ENCODE measurements at places on chromosomes 1 and 21.

GRCh38 chr1:152112885-152113432 is 2.3 kb downstream of the TCHH start:
- DNase-seq: no peak

DNA sequence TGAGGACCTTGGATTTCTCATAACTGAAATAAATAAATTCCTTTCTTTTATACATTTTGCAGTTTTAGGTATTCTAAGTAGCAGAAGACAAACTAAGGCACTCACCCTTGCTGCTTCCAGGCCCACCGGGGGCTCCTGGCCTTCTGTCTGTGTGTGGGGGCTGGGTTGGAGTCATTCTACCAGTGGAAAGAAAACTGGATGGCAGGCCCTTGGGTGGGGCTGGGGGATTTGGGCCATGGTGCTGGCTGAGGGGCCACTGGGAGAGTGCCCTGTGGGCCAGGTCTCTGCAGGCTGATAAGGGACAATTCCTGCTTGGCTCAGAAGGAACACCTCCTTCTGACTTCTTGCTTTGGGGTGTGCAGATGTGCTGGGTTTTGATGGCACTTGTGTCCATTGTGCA is 54.0 kb upstream of the CSF3R start:
- DNase-seq: no peak

DNA sequence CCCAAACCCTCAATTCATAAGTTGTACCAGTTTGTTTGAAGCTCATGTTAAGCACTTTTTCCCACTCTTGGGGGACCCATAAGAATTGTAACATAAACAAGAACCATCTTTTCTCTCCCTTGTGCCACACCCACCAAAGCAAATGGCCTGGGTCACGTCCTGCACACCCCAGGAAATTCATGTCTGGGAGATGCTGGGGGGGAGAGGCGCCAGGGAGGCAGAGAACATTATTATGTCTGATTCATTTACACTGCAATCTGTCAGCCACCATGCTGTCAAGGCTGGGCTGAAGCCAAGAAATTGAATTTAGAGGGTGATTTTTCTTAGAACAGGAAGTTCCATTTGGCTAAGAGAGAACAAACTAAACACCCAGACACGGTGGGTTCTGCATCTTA is 37.2 kb upstream of the IPO9 start:
- DNase-seq: peak; percentile 74

DNA sequence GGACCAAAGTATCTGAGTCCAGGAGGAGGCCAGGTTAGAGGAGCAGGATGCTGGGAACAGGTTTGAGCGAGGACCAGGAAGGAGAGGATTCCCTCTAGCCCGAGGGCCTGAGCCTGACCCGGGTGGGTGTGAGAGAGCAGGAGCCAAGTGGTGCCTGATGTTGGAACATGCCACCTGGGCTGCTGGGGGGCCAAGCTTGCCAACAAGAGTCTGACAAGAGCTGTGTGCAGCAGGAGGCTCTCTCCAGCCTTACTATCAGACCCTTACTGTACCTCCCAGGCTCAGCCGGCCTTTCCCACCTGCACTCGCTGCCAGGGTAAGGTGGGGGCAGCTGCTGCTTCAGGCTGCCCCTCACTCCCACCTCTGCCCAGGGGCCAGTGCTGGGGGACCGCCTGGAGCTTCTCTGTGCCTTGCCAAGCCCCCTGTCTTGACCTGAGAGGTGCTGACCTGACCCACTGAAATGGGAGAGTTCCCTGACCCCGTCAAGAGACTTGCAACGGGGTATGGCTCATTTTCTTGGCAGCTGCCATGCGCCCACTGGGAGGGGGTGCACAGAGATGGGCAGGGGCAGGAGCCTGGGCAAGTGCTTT is 159.6 kb upstream of the VAMP3 start:
- no peak for DNase-seq

DNA sequence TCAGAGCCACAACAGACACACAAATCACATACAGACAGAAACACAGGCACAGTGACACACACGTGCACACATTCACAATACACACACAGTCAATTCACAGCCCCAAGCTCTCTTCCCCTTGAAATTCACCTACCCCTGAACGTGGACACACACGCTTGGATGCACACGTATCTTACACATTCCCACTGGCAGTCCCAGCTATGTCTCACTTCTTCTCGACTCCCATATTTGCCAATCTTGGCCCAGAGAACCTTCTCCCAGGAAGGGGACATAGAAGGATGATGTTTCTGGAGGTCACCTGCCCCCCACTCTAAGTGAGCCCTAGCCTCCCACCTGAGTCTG is 1.6 kb downstream of the CRYBG2 start:
- DNase-seq: no peak

GRCh38 chr1:30149226-30149625 is 574.2 kb downstream of the MATN1 start:
- DNase-seq: no peak

DNA sequence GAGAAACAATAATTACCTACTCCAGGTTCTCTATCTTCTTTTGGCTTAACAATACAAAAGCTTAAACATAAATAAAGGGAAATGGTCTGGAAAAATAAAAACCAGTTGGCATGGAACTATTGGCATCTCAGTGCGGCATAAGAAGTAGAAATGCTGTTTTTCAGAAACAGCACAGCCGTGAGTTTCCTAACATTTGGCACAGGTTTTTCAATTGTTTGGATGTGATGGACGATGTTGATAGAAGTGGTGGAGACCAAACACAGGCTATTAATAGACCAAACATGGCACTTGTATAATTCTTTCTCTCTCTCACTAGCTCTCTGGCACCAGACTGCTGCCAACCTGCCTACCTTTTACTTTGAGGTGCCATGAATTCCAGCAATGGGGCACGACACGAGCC is 36.2 kb downstream of the KCNN3 start:
- DNase-seq: peak; percentile 13

DNA sequence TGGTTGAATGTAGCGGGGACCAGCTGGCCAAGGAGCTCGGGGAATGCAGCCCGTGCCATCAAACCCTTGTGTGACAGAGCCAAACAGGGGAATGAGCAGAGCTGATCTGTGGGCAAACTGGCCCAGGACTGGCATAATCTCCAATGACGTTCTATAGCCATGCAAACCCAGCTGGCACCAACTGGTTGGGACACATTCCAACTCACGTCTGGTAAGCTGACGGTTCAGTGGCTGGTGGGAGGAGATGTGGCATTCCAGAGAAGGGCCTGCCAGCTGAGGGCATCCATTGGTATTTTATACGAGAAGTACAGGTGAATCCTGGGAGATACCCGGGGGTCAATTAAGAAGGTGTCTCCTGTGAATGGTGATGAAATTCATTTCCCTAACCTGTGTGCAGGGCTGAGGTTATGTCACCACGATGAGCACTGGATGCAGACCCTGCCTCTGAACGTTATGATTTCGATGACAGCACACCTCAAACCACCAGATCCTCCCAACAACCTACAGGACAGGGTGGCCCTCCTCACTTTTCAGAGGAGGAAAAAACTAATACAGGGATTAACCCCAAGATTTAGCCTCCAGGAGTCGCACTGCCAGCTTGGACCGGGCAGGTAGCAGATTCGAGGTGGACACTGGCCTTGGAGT is 39.0 kb upstream of the RUNX3 start:
- no peak for DNase-seq

Measured in fibroblast of the aortic adventitia (primary cell).